ENCODE measurements at places on chromosomes 12 and 14.

- DNase-seq: no peak
Observed at GRCh38 chr12:71135812-71136176, 22.0 kb downstream of the TSPAN8 start.

DNA sequence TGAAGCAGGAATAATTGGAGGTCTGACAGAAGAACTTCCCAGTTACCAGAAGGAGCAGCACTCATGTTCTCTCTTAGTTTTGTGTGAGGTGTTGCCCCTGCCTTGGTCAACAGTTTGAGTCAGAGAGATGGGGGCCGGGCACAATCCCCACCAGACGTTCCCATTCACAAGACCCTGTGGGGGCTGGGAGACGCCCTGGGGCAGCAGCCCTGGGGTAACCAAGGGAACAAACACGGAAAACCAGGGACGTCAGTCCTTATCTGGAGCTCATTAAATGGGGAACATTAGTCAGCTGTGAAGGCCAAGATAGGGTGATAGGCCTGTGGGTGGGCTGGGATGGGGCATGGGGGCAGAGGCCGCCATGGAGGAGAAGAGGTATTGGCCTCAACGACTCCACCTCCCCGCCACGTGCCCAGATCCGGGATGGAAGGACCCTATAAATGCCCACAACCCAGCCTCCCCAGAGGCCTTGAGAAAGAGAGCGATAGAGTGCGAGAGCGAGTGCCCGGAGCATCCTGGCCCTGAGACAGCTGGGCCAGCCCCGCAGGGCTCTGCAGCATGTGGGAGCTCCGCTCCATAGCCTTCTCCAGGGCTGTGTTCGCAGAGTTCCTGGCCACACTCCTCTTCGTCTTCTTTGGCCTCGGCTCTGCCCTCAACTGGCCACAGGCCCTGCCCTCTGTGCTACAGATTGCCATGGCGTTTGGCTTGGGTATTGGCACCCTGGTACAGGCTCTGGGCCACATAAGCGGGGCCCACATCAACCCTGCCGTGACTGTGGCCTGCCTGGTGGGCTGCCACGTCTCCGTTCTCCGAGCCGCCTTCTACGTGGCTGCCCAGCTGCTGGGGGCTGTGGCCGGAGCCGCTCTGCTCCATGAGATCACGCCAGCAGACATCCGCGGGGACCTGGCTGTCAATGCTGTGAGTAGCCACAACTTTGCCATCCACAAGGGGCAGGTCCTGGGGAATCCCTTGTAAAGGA lies at the start of gene AQP2:
Gene AQP2, plus strand, starts transcription at position 465 of the 979 bp plus-strand sequence. Its CDS starts 94 bp downstream, at position 559.
- no peak for DNase-seq

DNA sequence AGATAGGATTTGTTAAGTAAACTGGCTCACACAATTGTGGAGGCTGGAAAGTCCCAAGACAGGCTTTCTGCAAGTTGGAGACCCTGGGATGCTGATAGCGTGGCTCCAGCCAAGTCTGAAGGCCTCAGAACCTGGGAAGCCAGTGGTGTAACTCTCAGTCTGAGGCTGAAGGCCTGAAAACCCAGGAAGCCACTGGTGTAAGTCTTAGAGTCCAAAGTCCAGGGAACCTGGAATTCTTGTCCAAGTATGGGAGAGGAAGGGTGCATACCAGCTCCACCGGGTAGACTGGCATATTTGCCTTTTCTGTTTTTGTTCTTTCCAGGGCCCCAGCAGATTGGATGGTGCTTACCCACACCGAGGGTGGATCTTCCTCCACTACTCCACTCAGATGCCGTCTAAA lies 18.1 kb downstream of the GMFB start:
- DNase-seq: no peak

GRCh38 chr14:63616015-63616414 lies 25.7 kb downstream of the WDR89 start:
- no peak for DNase-seq

DNA sequence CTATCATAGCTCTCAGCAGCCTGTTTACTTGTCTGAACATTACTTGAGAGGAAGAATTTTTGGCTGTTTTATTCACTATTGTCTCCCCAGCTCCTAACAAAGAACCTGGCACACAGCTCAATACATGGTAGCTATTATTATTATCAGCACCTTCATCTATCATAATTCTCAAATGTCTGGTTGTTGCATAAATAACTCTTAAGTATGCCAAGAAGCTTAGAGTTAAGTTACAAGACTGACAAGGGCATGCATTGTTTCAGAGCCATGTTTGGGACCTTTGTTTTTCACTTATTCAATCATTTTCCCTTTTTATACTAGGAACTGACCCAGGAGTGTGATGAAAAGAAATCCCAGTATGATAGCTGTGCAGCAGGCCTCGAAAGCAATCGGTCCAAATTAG lies 77.5 kb upstream of the ATP2A2 start:
- DNase-seq: no peak

DNA sequence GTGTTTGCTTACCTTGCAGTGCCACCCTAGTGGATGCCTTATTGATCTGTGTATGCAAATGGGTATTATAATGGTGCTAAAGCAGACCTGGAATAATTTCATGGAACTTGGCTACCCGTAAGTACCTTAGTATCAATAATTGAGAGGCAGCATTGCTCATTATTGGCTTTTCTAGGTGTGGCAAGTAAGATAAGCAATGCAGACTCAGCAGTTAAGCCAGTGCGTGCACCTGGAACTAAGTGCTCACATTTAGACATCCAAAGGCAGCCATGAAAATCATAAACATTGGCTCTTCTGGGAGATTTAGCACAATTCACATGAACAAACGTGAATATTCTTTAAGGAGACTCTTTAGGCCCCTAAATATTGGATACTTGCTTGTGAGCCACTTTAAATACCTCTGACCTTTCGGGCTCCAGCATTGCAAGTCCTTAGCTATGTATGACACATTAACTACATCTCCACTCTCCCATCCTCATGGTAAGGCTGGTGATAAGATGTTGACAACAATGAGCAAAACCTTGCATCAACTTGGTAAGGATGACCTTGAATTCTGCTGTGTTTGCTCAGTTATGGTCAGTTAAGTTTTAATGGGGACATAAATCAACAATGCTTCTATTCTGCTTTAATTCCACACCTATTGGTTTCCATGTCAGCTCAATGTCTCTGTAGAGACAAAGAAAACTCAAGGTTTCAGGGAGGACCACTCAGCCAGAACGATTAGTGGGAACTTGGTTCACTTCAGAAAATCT lies 112.0 kb downstream of the SLC5A8 start:
- no peak for DNase-seq

All from mesothelial cell of epicardium (in vitro differentiated cells).